ENCODE measurements at places on chromosomes 11 and 22. TPM values are rescaled to one million over a fixed set of nuclear protein-coding genes. Genes with fewer than 3 reads are reported as not detected.

IL18BP gene
- 9.3 TPM for total RNA-seq

RCOR2 gene
- total RNA-seq, result 0.27 TPM

SCUBE1 gene
- total RNA-seq, result 0.08 TPM

MS4A14 gene
- total RNA-seq, result not detected

FGF19 gene
- total RNA-seq, result not detected

FAM227A gene
- total RNA-seq, result 0.86 TPM

KCNQ1 gene
- total RNA-seq, result 3.0 TPM

RBMXL2 gene
- not detected for total RNA-seq

OR4D11 gene
- total RNA-seq, result not detected

GRCh38 chr22:37137903-37138665 lies 11.6 kb downstream of the IL2RB start:
- no peak for DNase-seq

DNA sequence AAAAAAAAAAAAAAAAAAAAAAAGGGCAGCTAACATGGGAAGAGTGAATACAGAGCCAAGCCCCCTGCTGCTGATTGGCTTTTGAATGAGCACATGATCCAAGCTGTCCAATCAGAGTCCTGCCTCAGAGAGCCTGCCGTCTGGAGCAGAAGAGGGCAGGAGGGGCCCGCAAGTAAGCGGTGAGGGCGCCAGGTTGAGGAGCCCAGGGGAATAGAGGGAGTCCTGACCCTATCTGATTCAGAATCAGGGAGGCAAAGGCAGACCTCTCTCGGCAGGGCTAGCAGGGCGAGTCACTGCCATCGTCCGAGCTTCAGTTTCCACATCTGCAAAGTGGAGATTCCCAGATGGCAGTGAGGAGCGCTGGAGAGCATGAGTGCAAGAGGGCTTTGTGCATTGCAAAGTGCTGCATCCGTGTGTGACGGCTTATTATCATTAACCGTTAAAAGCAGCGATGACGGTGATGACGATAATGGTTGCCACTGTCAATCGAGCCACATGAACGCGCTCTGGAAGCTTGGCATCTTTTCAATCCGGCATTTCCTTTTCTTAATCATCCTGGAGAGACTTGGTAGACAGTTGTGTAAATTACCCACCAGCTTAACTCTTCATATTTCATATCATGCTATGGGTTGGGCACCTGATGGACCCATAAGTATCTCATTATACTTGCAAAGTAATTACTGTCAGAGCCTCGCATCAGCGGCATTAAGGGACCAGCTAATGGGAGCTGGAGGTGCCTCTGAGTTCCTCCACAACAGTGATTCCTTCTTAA lies 68.6 kb upstream of the ATXN10 start:
- DNase-seq, result no peak

GRCh38 chr11:2091112-2091746 lies 48.0 kb downstream of the IGF2 start:
- no peak for DNase-seq

GRCh38 chr11:47488111-47488510 lies 39.2 kb upstream of the RAPSN start:
- no peak for DNase-seq

- no peak for DNase-seq
Measured at GRCh38 chr22:45323695-45324094, 14.0 kb downstream of the FAM118A start.

DNA sequence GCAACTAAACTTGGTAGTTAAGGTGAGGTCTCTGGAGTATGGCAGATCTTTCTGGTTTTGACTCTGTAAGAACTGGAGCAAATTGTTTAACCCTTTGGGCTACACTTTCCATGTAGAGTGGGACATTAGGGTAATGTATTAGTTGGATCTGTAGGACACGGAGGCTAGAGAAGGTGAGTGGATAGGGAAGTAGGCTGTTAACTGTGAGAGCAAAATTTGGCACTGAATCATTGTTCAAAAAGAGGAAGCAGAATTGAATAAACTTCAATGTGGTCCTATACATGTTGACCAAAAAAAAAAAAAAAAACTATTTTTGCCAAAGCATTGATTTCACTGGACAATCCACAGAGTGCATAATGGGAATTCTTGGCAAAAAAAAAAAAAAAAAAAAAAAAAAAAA lies 370.2 kb upstream of the CHORDC1 start:
- no peak for DNase-seq

GRCh38 chr22:36548606-36549005 lies 19.6 kb upstream of the EIF3D start:
- DNase-seq, result no peak

GRCh38 chr11:416757-417621 lies 2.2 kb upstream of the SIGIRR start:
- no peak for DNase-seq

GRCh38 chr22:48705159-48705916 lies 1122.3 kb downstream of the BRD1 start:
- no peak for DNase-seq

- DNase-seq, result no peak
Measured at GRCh38 chr11:19845626-19846025, 133.0 kb downstream of the NAV2 start.

GRCh38 chr11:17637901-17638300 lies 81.5 kb upstream of the MYOD1 start:
- DNase-seq, result no peak

- DNase-seq, result no peak
Measured at GRCh38 chr11:26827567-26828081, 105.8 kb upstream of the SLC5A12 start.

DNA sequence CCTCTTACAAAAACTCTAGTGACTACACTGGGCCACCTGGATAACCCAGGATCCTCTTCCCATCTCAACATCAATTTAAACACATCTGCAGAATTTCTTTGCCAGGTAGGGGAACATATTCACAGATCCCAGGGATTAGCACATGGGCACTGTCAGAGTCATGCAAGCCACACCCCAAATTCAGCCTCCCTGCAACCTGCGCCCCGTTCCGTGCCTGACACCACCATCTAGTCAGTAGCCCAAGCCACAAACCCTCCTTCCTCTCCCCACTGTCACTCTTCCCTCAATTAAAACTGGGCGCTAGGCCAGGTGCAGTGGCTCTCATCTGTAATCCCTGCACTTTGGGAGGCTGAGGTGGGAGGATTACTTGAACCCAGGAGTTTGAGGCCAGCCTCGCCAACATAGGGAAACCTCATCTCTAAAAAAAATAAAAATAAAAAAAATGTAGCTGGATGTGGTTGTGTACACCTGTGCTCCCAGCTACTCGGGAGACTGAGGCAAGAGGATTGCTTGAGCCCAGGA lies 6.4 kb downstream of the FADD start:
- no peak for DNase-seq

GRCh38 chr11:77866336-77866735 lies 45.4 kb downstream of the AAMDC start:
- DNase-seq, result no peak

DNA sequence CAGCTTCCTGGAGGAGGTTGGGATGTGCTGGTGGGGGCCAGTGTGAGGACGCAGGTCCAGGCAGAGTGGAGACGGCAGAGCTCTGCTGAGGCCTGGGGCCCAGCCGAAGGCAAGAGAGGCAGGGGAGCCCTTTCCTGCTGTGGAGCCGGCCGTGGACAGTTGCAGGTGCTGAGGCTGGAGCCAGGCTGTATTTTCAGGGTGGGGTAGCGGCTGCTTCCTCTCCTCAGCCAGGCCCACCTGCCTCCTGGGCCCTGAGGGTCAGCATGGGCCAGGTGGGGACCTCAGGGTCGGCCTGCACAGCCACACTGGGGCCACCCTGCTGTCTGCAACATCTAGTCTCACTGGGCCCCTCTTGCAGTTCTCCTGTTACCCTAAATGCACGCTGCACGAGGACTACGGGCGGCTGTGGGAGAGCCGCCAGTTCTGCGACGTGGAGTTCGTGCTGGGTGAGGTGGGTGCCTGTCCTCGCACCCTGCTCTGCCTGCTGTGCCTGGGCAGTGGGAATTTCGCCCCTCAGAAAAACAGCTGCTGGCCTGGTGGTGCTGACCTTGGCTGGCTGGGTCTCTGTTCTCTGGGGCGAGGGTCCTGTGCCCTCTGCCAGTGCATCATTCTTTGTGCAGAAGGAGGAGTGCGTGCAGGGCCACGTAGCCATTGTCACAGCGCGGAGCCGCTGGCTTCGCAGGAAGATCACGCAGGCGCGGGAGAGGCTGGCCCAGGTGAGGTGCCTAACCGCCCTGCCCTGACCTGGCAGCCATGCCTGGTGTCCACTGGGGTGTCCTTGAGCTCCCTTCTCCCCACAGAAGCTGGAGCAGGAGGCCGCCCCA lies 8.4 kb downstream of the THAP7 start:
- DNase-seq, result no peak

DNA sequence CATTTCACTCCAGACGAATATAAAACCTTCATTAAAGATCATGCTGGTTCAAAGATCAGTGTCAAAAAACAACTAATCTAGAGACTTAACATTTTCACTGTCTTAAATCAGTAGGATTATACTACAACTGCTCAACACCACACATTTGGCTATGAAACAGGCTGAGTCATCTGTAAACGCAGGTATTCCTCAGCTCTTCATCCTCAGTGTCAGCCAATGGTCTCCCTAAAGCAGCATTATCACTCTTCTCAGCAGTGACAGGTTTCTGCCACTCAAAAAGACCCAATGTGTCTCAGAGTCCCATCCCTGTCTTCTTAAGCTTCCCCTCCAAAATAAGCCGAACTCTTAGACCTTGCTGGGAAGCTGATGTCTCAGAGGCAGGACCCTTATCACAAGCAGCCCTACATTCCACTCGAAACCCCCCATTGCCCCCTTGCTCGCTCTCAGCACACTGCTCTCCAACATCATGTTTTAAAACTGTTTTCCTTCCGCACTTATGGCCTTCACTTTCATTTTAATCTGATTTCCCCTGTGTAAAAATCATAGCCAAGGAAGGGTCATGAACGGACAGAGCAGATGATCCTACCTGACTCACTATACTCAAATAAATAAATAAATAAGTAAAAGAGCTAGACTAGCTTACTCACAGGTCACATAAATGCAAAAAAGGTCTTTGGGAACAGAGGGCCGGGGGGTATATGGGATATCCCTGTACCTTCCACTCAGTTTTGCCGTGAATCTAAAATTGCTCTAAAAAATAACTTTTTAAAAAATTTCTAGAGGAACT lies 23.0 kb downstream of the CDON start:
- no peak for DNase-seq

- DNase-seq, result no peak
Measured at GRCh38 chr11:39288011-39288410, 2171.4 kb downstream of the LRRC4C start.

DNA sequence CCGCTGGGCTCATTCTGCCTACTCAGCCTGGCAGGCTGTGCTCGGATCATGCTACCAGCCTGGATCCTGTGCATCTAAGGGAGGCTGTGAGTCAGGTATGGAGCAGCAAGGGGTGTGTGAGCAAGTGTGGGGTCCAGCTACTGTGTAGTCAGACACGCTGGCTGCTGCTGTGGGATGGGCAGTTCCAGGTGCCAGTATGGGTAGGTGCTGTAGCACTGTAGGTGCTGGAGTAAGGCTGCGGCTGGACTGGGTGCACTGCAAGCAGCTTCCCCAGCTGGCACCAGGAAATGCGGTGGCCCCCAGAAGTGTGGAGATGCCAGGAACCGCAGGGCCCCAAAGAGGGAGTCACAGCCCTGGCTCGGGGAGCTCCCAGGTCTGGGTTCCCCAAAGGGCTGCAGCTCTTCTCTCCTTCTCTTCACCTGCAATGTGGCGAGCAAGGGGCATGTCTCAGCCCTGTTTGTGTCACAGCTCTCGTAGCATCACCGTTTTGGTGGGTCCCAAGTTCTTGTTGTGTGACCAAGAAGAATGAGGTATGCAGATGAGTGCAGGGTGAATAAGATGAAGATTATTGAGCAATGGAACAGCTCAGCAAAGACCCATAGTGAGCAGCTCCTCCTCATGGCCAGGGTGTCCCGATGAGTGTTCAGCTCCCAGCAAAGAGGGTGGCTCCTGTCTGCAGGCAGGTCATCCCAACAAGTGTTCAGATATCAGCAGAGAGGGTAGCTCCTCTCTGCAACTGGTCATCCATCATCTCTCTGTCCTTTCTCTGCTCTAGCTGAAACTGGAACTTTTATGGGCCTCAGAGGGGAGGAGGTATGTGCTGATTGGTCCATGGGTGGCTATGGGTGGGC lies 462.9 kb downstream of the TBC1D22A start:
- DNase-seq, result no peak

- no peak for DNase-seq
Measured at GRCh38 chr11:74909812-74910211, 39.1 kb downstream of the XRRA1 start.

- DNase-seq, result no peak
Measured at GRCh38 chr22:41352058-41352457, 29.7 kb upstream of the TEF start.

Measured in activated T-cell treated with anti-CD3 and anti-CD28 coated beads, Interleukin-2, amount 50 U/mL, for 4 hours (primary cell).